NCI-H1092 treated with DMSO at 0.1 percent for 48 hours (cell line): ENCODE measurements at places on chromosomes 1 and 21.
A peak's percentile ranks its signal among the peaks of the same experiment; 100 is the strongest.

GRCh38 chr21:16071092-16071491 lies 341.3 kb downstream of the USP25 start:
- DNase-seq: peak; percentile 38

- no peak for DNase-seq
Observed at GRCh38 chr1:106910798-106911197, 145.7 kb upstream of the PRMT6 start.

DNA sequence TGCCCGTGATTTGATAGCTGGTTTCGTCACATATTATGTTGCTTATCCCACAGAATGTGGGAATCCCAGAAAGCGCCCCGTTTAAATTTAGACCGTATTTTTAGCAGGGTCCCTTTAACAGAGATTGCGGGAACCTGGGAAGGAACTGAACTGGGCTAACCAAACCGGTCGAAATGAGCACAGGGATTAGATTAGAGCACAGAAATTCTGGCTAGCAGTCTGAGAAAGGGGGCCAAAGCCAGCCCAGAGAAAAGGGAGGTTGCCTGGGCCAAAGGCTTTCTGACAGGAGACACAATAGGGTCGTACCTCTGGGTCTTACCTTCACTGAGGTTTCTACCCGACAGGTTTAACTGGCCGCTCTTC lies 327 bp downstream of the LRRC40 start:
- no peak for DNase-seq

- DNase-seq: no peak
Observed at GRCh38 chr1:214363386-214363785, 82.4 kb downstream of the SMYD2 start.

DNA sequence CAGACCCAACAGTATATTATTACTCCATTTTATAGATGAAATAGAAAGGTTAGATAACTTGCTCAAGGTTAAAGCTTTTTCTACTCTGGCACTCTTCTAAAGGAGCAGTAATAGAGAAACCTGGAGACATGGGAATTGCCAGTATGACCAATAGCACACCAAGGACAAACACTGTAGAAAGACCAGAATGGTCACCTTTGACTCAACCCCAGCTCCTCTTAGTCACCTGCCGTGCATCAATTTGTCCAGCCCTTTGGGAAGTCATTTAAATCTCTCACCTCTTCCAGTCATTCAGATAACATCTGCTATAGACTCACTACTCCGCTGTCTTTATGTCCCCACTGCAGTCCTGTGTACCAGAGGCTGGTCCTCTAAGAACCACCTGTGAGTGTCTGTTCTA lies 23.9 kb upstream of the SLC44A3 start:
- no peak for DNase-seq

- no peak for DNase-seq
Observed at GRCh38 chr1:166089804-166090203, 77.0 kb downstream of the FAM78B start.

GRCh38 chr1:196148367-196148970 lies 459.8 kb downstream of the KCNT2 start:
- peak; percentile 61 for DNase-seq

DNA sequence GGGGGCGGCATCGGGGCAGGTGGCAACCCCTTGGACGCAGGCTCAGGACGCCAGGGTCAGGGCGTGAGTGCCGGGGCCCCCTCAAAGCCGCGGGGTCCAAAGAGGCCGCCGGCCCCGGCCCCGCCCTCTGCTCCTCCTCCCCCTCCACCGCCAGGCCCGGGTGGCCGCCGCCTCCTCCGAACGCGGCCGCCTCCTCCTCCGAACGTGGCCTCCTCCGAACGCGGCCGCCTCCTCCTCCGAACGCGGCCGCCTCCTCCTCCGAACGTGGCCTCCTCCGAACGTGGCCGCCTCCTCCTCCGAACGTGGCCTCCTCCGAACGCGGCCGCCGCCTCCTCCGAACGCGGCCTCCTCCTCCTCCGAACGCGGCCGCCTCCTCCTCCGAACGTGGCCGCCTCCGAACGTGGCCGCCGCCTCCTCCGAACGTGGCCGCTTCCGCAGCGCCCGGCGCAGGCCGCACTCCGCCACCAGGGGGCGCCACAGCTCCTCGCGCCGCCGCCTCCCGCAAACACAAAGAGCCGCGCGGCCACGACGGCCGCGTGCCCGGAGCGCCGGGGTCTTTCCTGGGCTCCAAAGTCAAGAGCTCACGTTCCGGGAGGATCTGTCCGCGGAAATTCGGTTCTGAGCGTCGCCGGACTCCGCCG lies 19.3 kb upstream of the SAMD11 start:
- peak; percentile 42 for DNase-seq

DNA sequence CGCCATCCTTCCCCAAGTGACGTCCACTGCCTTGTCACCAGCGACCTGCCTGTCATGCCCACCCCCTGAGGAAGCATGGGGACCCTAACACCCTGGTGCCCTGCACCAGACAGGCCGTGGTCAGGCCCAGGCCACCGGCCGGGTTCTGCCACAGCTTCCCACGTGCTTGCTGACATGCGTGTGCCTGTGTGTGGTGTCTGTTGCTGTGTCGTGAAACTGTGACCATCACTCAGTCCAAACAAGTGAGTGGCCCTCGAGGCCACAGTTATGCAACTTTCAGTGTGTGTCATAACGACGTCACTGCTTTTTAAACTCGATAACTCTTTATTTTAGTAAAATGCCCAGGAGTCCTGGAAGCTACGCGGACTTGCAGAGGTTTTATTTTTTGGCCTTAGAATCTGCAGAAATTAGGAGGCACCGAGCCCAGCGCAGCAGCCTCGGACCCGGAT lies 8.5 kb upstream of the CTRC start:
- DNase-seq: no peak

- DNase-seq: no peak
Observed at GRCh38 chr1:53625049-53625448, 113.9 kb downstream of the GLIS1 start.

DNA sequence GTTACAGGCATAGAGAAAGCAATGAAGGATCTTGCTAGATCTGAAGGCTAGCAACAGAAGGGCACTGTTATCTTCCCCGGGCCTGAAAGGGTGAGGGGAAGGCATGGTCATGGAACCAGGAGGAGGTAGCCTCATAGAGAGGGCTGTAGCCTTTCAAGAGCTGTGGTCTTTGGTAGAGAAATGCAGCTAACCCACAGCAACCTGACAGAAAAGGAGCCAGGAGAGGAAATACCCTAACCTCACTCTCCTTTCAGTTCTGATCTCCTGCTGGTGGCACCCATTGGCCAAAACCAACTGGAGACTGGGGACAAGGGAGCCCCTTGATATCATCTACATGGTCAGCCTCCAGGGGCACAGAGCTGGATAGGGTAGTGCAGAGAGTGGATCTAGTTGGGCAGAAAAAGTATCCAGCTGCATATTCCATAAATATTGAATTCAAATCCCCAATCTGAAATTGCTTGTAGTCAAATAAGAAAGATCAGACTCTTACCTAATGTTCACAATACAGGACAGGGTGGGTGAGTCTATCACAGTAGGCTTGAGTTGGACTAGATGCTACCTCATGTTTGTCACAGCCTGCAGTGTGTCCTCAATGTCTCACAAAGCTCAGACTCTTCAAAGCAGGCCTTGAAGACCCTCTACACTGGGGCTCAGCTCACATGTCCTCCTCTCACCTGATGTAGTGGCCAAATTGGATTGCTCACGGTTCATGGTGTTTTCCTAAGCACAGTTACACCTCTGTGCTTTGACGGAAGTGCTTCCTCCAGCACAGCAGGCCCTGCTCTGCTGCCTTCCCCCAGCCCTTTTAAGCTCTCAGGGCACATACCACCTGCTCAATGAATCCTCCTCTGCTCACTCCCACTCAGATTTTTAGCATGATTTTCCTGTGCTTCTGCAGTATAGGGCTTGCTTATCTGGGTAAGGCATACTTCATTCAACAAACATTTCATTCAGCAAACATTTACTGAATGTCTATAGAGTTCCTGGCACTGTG lies 74.1 kb upstream of the JUN start:
- no peak for DNase-seq

DNA sequence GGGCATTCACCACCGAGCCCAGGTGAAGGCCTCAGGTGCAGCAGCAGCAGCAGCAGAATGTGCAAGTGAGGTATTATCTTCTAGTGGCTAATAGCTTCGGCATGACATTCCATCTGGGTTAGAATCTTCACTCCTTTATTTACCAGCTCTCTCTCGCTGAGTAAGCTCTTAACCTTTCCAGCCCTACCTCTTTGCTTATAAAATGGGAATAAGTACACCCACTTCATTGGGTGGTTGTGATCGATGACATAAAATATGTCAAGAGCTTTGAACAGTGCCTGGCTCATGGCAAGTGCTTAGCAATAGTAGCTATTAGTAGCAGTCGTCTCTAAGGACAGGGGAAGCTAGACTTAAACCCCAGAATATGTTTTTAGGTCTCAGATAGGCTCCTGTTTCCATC lies 149.5 kb downstream of the NOS1AP start:
- DNase-seq: peak; percentile 68

DNA sequence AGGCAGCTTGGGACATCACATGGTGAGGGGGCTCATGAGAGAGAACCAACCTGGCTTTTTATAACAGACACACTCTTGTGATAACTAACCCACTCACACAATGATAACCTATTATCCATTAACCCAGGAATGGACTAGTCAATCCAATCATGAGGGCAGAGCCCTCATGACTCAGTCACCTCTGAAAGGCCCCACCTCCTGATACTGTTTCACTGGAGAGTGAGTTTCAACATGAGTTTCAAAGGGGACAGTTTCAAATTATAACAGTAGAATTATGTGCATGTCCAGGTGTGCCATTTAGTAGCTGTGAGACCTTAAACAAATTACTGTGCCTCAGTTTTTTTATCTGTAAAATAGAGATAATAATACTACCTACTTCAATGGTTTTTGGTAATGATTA lies 47.6 kb upstream of the PPP2R5A start:
- no peak for DNase-seq

GRCh38 chr1:3858231-3858981 lies 1.1 kb downstream of the DFFB start:
- no peak for DNase-seq

DNA sequence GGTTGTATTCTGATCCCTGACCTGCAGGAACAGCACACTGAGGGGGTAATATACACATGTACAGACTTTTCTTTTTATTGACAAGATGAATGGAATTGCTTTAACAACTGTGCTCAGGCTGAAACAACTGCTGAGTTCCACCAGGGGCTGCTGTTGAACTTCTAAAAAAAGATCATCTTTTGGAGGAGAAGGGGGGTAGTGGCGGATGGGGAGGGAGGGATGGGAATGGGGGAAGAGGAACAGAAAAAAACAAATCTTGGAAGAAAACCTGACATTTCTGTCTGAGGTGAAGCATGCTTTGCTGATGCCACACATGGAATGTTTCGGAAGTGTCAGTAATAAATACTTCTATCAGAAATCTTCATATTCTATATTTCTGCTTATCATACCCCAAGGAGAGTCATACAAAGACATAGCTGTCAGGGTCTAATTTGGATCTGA lies 75.0 kb downstream of the RWDD3 start:
- peak; percentile 69 for DNase-seq

DNA sequence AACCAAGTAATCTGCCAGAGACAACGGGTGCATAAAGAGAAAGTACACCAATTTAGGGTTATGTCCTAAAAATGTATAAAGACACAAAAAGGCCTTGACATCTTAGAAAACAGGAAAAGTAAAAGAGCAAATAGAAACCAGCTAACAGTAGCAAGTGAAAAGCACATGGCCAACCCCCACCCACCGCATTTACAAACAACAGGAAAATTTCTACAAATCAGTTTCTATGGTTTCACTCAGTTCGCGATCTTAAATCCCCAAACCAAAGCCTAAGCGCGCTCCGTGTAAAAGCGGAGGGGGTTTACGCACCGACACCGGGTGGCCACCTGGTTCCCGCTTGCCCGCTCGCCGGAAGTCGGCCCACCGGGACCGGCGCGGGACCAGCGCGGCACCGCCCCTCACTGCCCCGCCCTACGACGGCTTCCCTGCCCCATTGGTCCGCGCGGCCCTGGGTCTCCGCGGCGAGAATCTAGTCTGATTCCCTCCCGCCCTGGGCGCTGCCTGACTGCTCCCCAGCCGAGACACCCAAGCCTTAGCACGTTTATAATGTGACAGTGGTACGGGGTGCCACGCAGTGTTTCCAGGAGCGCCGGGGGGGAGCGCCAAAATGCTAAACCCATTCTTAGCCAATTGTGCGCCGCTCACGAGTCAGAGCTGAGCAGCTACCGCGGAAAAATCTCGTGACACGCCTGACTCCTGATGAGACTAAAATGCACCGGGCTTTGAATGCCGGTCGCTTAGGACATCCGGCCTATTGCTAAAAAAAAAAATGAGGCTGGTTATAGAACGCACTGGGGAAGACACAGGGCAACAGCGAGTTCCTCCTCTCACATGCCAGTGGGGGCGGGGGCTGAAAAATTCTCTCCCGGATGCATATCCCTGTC lies at the start of gene GART:
Gene GART (minus strand): TSS at position 362 of the 884 bp plus-strand sequence. CDS start 2,802 bp downstream, outside the sequence.
- DNase-seq: peak; percentile 82

DNA sequence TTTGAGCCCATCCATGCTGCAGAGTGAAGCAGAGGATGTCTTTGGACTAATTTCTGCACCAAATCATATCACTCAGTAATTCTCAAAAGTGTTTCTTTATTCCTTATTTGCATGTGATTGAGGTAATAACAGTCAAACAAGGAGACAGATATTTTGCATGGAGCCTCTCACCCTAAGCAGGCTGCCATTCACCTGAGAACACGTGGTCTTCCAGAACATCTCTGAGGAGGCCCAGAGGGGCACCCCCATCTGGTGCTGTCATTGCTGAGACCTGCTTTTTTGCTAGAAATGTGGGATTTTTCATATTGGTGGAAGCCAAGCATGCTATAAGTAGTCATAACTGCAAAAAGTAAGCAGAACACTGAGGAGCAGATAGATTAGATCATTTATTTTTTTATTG lies 7.7 kb downstream of the SLC37A1 start:
- no peak for DNase-seq

DNA sequence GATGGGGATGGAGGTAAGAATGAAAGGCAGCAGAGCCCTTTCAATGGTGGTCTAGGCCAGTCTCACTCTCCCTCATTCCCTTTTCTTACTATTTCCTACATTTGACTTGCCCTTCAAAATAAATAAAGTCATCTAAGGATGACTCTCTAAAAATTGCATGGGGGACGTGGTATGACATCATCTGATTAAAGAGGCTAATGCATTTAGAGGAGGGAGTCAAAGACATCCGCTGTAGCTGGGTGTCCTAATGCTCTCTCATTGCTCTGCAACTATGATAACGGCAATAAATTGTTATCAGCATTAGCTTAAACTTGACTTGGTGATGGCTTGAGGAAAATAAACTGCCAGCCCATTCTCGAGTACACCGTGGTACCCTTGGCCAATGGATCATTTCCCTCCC lies 225.6 kb upstream of the PBX1 start:
- no peak for DNase-seq

- DNase-seq: no peak
Observed at GRCh38 chr1:19605967-19606366, 38.1 kb upstream of the NBL1 start.
